ENCODE measurements at places on chromosomes 16 and 17. TPM values are rescaled to one million over a fixed set of nuclear protein-coding genes. Genes with fewer than 3 reads are reported as not detected.

Gene EFCAB3
- not detected for total RNA-seq

Gene UNC13D
- total RNA-seq = 1.8 TPM

Gene SLC47A1
- total RNA-seq = 1.6 TPM

Gene MYH11
- under 0.01 TPM for total RNA-seq

Gene SCGB1C2
- total RNA-seq = not detected

Gene SMPD3
- total RNA-seq = 0.05 TPM

Gene TANGO6
- 10.5 TPM for total RNA-seq

Gene KRTAP9-8
- total RNA-seq = not detected

Gene CDH15
- total RNA-seq = not detected

Gene SKAP1
- total RNA-seq = 0.69 TPM

Gene ALOX12
- not detected for total RNA-seq

Gene RSKR
- 1.5 TPM for total RNA-seq

Gene CCDC154
- total RNA-seq = 0.05 TPM
